Ureter (tissue), 1 donor: ENCODE measurements at places on chromosomes 1 and 21. TPM values are rescaled to one million over a fixed set of nuclear protein-coding genes. Genes with fewer than 3 reads are reported as not detected.

DNA sequence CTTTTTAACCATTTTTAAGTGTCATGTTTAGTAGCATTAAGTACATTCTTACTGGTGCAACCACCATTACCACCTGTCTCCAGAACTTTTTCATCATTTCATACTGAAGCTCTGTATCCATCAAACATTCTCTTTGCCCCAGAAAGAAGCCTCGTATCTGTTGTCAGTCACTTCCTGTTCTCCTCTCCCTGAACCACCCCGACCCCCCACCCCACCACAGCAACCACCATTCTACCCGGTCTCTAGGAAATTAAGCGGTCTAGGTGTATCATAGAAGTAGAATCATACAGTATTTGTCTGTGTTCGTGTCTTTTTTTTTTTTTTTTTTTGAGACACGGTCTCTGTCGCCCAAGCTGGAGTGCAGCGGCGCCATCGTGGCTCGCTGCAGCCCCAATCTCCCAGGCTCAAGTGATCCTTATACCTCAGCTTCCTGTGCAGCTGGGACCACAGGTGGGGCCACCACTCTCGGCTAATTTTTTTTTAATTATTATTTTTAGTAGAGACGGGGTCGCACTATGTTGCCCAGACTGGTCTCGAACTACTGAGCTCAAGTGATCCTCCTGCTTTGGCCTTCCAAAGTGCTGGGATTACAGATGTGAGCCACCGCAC is 23.7 kb upstream of the EPHA8 start:
- no peak for DNase-seq

DNA sequence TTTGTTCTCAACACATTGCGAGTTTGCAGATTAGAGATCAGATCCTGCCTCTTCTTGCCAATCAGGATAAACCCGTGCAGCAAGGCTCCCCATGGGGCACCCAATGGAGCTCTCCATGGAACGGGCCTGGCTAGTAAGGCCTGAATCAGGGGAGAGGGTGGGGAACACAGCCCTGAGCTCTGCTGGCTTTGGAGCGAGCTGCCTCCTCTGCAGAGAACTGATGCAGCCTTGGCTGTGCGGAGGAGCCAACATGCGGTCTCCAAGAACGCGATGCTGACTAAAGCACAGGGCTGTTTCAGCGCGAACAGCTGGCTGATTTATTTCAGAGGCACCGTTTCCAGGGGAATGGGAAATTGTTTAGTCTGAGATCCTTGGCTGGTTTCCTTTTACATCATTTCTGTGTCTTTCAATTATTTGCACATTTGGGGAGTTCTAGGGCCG is 139.7 kb downstream of the TSEN15 start:
- peak; percentile 65 for DNase-seq

ATP6V1G3 gene
- not detected for total RNA-seq

DNA sequence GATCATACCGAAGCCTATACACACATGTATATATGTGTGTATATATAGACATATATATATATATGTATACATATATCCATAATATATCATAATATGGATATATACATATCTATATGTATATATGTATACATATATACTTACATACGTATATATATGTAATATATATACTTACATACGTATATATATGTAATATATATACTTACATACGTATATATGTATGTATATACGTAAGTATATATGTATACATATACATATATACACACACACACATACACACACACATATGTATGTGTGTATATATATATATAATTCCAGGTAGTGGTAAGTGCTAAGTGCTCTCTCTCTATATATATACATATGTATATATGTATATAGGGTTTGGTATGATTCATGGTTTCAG is 9.7 kb upstream of the TMEM35B start:
- DNase-seq: no peak

PKNOX1 gene
- total RNA-seq: 34.5 TPM

GRCh38 chr21:33058957-33059356 is 11.0 kb upstream of the OLIG1 start:
- DNase-seq: no peak

- no peak for DNase-seq
Measured at GRCh38 chr1:94887603-94888171, 39.2 kb downstream of the CNN3 start.

CCDC24 gene
- total RNA-seq: 22.6 TPM

EPHA2 gene
- 58.9 TPM for total RNA-seq

- DNase-seq: no peak
Measured at GRCh38 chr1:152398812-152399698, 15.0 kb downstream of the CRNN start.

- DNase-seq: no peak
Measured at GRCh38 chr21:34897828-34898227, 151.3 kb downstream of the RUNX1 start.

DNA sequence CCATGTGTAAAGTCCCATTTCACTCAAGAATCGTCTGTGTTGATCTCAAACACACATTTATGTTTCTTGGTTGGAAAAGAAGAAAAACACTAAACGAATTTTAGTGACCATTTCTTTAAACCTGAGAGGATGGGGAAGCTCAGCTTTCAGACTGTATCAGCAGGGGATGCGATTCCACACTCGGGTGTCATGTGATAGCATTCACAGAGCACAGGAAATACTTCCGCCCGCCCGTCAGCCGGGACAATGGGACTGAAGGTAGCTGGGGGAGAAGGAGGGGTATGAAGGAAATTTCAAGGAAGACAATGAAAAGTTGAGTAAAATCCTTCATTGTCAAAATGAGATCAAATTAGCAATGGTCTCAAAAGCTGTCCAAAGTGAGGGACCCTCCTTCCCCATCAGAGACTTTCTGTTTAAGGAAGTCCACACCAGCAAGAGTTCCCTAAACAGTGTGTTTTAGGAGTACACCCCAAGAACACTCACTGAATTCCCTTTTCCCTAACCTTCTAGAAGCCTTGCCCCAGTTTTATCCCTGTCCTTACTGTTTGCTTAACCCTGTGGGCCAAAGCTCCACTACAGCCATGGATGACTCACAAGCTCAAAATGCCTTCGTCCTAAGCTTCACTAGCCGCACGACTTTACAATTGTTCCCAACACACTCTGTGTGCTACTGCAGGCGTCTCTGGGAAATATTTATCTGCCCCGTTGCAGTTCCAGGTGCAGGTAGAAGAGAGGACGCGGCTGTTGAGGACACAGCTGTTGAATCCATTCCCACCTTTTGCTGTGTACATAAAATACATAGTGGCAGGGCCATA is 51.4 kb upstream of the SIM2 start:
- DNase-seq: no peak

PPFIA4 gene
- total RNA-seq: 2.4 TPM

DNA sequence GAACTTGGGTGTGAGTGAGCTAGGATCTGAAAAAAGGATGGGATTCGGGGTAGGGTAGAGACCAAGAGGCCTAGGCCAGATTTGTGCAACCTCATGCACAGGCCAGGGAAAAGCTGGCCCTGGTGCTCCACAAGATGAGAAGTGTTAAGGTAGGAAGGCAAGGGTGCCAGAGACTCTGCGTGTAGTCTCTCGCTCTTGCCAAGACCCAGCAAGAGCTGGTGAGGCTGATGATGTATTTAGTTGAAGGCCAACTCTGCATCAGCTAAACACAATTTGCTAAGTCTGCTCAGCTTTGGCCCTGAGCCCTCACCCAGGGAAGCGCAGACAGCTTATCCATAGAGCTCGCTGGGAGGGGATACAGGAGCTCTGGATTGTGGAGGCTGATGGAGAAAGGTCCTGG is 26.6 kb upstream of the SOX13 start:
- DNase-seq: no peak

SYTL1 gene
- total RNA-seq: 93.6 TPM

- DNase-seq: peak; percentile 77
Measured at GRCh38 chr1:19360843-19361610, 48.9 kb downstream of the SLC66A1 start.

- no peak for DNase-seq
Measured at GRCh38 chr1:115118086-115118485, 28.8 kb upstream of the TSPAN2 start.

DNA sequence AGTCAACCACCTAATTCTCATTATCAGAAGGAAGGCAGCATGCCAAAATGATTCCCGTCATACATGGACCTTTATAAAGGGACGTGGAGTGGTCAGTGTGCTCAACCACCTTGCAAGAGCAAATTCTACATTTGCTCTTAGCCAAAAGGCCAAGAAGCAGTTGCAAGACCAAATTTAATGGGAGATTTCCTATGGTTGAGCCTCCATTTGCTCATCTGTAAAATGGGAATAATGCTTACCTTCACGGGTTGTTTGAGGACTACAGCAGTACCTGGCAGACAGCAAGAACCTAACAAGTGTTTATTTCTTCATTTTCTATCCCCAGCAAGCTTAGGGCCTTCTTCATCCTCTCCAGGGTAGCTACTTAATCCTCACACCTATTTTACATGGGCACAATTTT is 17.4 kb upstream of the PADI4 start:
- no peak for DNase-seq

DNA sequence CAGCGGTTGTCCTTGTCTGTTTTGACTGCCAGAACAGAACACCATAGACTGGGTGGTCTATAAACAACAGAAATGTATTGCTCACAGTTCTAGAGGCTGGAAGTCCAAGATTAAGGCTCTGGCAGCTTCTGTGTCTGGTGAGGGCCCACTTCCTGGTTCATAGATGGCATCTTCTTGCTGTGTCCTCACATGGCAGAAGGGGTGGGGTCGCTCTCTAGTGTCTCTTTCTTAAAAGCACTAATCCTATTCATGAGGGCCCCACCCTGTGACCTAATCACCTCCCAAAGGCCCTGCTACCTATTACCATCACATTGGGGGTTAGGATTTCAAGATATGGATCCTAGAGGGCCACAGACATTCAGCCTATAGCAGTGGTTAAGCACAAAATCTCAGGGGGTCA is 304.4 kb downstream of the NFIA start:
- no peak for DNase-seq

DNA sequence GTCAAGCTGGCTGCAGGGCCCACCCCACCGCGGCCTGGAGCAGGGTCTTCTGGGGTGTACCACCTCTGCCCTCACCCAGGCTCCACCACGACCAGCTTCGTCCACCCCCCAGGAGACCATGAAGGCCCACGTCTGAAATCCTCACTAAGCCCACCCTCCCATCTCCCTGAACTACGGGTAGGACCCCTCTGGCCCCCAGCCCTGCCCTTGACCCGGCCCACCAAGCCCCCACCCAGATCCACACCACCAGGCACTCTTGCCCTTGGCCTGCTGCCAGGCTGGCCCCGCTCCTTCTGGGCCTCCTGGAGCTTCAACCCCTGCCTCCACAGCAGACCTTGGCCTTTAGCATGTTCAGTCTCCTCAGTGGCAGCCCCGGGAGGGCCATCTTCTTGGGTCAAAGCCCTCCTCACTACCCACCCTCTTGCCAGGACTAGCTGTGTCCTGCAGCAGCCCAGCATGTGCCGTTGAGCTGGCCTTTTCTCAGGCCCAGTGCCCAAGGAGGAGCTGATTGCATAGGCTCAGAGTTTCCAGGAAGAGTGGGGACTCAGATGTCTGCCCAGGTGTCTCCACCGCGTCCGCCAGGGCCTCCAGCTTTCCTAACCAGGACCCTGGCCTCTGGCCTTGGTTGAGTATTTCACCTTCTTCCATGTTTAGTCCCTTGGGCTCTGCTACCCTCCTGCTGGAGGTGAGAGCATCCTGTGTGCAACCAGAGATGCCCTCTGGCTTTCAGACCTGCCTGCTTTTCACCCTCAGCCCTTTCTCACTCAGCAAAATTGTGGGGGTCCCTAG is 17.7 kb upstream of the SAMD11 start:
- DNase-seq: peak; percentile 45

GRCh38 chr21:44626673-44627143 is at the start of gene KRTAP10-9:
KRTAP10-9 (plus strand) TSS chr21:44627093; CDS start chr21:44627172, 79 bp downstream.
- DNase-seq: no peak
